ENCODE measurements at places on chromosomes 4 and X.
A peak's percentile ranks its signal among the peaks of the same experiment; 100 is the strongest.

DNA sequence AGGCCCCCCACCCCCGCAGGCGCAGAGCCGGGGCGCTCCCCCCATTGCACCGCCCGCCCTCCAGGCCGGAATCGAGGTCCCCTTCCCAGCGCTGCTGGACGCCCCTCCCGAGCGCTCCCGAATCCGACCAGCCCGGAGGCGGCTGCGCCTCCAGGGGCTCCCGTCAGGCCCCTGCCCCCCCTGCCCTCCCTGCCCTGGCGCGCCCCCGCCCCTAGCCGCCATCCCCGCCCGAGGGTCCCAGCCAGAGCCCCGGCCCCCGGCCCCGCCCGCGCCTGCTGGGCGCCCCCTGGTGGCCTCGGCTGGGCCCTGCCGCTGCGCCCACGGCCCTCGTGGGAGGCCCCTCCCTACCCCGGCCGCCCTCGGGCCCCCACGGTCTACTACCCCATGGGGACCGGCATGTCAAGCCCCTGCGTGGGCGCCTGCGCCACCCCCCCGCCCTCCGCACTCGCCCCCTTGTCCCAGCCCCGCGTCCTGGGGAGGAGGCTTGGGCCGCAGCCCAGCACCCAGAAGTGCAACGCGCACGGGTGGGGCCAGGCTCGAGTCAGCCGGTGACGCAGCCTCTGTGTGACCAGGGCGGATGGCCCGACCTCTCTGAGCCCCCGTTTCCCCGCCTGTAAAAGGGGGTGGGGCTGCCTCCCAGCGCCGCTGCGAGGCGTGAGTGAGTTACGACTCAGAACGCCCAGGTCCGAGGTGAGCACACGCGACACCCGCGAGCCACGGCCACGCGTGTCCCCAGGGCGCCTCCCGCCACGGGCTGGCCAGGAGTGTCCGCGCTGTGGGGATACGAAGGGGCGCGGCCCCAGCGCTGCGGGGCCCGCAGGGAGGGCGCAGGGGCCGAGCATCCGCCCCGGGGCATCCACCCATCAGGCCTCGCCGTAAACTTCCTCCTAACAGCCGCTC is 104.9 kb downstream of the FAM53A start:
- peak; percentile 78 for DNase-seq

GRCh38 chrX:65582450-65583082 is 48.0 kb upstream of the LAS1L start:
- DNase-seq: no peak

- DNase-seq: no peak
Observed at GRCh38 chrX:38018766-38019425, 12.5 kb downstream of the SYTL5 start.

DNA sequence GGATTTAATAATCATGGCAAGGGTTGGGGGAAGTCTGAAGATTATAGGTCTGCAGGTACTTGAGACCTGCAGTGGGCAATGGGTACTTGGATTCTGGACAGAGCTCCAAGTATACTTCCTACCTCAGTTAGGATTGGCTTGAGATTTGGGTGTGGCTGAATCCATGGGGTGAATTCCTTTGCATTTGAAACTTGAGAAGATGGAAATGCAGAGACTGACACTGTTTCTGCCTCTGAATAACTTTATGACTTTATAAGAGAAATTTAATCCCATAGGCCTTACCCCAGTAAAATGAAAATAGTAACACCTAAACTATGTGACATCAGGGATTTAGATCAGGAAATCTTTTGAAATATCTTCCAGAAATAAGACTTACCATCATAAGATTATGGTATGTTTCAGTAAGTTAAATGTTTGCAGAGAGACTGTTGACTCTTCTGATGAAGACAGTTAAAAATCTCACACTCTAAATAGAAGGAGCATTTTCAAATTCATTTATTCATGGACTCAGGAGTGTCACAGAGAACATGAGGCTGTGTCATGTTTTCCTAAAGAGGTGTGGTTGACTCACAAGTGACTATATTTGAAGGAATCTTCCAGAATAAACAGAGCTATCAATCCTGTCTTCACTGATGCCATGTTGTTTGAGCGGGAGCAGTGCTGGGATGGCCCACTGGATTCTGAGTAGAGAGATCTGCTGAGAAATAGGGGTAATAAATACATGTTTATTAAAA is 513.5 kb upstream of the NR3C2 start:
- DNase-seq: no peak

Data from activated CD4-positive, alpha-beta T cell treated with anti-CD3 and anti-CD28 coated beads, Interleukin-2, amount 50 U/mL, for 48 hours (primary cell).